ENCODE measurements at places on chromosomes 6 and 20.

GRCh38 chr6:106383573-106383972 lies 23.1 kb downstream of the CRYBG1 start:
- DNase-seq = no peak

- DNase-seq = no peak
Observed at GRCh38 chr6:104599821-104600638, 259.7 kb downstream of the HACE1 start.

- no peak for DNase-seq
Observed at GRCh38 chr20:44461142-44461802, 14.4 kb upstream of the TTPAL start.

GRCh38 chr6:5996714-5997419 lies 9.9 kb downstream of the NRN1 start:
- DNase-seq = no peak

DNA sequence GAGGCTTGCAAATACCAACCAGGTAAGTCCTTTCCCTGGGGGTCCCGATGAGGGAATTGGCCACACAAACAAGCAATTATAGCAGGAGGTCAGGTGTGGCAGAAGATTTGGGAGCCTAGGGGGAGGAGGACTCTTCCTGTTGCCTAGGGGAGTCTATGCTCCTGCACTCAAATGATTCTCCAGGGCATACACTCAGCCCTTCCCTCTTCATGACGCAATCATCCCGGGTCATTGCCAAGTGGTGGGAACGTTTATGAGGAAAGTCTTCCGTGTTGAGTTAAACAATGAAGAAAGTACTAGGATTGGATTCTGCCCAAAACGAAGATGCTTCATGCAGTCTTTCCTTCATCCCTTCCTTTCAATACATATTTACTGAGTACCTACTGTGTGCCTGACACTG lies 186.5 kb upstream of the TSHZ2 start:
- DNase-seq = no peak

DNA sequence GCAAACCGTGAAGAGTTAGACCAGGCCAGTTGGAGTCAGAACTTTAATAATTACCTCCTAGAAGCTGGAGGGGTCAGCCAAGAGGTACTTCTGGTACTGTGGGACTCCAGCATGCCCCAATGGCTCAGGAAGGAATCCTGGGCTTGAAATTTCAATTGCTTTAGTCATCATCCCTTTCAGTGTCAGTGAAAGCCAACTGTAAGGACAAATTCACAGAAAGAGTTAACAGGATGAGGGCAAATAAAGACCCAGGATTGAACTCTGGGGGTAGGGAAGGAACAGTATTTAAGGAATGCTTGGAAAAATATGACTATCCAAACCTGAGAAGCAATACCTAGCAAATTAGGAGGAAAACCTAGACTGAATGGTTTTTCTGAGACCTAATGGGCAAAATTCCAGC lies 735.1 kb upstream of the MARCKS start:
- peak; percentile 68 for DNase-seq

DNA sequence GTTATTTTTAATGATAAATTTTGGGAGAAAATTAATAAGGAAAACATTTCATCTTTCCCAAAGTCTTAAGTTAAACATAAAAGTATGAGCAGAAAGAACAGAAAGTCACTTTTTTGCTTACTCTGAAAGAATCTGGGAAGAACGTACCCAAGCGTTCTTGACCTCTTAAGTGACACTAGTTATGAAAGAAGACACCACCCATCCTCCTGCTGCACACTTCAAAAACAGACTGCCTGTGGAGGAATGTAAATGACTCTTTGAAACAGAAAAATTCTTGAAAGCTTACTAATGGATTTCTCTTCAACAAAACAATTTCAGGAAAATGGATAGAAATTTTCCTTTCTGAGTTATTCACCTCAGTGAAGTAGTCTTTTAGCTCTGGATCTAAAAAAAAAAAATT lies 227.7 kb downstream of the MEI4 start:
- DNase-seq = no peak

DNA sequence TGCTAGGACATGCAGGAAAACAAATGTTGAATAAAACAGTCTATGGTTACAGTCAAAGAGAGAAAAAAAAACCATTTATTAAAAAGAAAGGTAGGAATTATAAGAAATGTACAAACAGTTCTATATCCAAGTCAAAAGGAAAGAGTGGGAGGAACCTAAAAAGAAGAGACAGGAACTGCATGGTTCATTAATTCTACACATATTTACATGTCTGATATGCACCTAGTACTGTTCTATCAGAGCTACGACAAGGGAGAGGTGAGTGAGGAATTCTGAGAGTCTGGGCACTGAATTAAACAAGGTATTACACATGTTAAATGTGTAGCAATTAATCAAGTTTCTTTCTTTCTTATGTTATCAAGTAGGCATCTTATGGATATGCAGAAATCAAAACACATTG lies 41.9 kb downstream of the SYCP2 start:
- no peak for DNase-seq

- DNase-seq = no peak
Observed at GRCh38 chr6:20600831-20601230, 66.6 kb downstream of the CDKAL1 start.

DNA sequence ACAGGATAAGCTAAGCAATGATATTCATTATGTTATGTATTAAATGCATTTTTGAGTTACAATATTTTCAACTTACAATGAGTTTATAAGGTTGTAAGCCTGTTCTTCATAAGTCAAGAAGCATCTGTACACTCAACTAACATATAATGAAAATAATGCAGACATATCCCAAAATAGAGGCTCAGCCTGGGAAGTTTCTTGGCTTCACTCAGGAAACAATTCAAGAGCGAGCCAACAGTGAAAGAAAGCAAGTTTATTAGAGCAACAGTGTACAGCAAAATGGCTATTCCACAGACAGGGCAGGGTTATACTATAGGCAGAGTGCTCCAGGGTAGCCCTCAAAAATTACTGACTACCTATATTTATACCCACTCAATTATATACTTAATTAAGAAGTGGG lies 1581.8 kb downstream of the HACE1 start:
- DNase-seq = no peak

- DNase-seq = no peak
Observed at GRCh38 chr20:58702859-58703648, 10.5 kb downstream of the NPEPL1 start.

- DNase-seq = peak; percentile 32
Observed at GRCh38 chr6:53746442-53747103, 48.2 kb upstream of the LRRC1 start.

DNA sequence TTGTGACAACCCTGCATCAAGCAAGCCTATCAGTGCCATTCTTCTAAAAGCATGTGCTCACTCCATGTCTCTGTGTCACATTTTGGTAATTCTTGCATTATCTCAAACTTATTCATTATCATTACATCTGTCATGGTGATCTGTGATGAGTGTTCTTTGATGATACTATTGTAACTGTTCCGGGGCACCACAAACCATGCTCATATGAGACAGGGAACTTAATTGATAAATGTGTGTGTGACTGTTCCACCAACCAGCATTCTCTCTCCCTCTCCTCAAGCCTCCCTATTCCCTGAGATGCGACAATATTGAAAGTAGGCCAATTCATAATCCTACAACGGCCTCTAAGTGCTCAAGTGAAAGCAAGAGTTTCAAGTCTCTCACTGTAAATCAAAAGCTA lies 4.0 kb downstream of the HUS1B start:
- DNase-seq = no peak

DNA sequence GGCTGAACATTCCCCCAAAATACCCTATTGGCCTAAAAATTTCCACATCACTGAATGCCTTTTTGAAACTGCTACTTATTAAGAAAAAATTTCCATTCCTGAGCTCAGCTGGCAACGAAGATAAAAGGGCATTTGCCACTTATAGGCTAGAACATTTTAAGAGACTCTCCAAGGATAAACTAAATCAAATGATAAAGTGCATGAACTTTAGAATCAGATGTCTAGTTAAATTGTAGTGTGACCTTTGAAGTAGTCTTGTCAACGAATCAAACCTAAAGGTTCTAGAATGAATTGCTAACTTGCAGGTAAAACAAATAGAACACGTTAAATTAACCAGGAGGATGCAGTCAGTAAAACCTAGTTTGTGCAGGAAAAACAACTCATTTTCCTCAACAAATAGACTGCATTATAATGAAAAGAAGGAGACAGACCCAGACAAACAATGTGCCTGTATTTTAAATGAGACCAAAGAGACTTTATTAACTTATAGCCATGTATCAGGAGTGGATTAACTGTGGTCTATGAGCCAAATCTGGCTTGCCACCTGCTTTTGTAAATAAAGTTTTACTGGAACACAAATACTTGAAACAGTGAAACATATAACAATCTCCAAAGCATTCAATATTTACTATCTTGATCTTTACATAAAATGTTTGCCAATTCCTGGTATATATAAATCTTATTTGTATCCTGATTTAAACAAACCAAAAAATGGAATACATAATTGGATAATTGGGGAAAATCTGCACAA lies 184.4 kb downstream of the MEI4 start:
- DNase-seq = no peak

DNA sequence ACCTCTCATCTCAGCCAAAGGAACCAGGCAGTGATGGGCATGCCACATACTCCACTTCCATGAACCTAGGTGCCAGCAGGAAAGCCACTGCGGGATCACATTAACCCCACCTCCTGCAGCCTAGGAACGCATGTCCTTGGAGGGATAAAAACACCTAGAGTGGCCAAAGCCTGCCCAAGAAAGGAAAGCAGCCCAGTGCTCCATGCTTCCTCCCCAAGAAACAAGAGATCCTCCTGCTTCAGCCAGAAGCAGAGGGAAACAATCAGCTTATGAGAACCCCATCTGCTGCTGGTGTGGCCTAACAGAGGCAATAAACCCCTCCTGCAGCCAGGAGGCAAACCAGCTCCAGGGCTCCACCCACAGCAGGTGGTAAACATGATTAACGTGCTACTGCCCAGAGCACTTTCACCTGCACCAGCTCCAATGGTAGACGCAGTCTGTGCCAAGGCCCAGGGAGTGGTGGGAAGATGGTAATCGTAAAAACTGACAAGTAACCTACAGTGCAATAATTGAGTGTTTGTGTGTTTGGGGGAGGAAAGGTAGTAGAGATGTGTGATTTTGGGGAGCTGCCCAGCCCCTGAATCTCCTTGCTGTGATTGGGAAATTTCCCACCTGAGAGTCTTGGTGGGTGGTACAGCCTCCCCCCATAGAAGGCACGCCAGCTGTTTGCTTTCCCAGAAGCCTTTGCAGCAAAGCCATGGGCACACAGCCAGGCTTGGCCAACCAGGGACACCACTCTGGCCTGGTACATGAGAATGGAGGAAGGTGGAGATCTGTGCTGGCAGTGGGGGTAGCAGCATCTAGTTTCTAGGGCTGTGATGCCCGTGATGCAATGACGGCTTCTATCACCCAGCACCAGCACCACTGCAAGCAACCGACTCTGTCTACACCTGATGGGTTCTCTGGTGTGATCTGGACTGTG lies 50.6 kb upstream of the TBC1D7 start:
- peak; percentile 76 for DNase-seq

DNA sequence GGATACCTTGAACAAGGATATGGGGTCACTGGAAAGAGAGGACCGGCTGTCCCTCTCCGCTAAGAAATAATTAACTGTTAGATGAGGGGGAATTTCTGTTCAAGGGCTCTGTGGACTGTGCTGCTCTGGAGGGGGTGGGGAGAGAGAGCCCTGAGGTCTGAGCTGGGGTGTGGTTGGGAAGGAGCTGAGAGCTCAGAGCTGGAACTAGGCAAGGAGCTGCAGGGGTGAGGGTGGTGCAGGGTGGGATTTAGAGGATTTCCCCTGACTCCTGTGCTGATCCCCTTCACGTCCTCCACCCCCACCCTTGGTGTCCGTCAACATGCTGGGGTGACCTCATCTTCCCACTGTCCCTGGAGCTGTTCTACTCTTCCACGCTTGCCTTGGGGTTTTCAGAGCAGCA lies 52.5 kb downstream of the HLA-A start:
- DNase-seq = no peak

- DNase-seq = no peak
Observed at GRCh38 chr6:24284006-24284405, 73.9 kb downstream of the DCDC2 start.

- no peak for DNase-seq
Observed at GRCh38 chr6:118892355-118892991, 1.5 kb upstream of the ASF1A start.

DNA sequence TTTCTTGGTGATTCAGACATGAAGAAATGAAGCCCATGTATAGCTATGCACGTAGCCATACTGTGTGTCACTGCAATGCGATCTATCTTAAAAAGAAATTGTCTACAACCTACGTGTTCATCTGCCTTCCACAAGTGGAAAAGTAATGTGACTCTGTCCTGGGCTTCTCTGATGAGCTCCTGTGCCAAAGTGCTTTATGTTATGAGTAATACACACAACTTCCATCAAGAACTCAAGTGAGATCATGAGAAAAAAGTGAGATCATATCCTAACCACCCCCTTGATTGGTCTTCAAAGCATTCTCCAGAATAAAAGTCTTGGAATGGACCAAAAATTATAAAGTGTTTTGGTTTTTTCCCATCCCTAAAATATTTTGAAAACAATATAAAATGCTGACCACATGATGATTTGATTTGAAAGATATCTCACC lies 114.3 kb downstream of the DST start:
- DNase-seq = no peak

GRCh38 chr20:62525014-62525413 lies 49.2 kb upstream of the GATA5 start:
- no peak for DNase-seq

- no peak for DNase-seq
Observed at GRCh38 chr6:125192610-125192930, 39.0 kb downstream of the TPD52L1 start.

DNA sequence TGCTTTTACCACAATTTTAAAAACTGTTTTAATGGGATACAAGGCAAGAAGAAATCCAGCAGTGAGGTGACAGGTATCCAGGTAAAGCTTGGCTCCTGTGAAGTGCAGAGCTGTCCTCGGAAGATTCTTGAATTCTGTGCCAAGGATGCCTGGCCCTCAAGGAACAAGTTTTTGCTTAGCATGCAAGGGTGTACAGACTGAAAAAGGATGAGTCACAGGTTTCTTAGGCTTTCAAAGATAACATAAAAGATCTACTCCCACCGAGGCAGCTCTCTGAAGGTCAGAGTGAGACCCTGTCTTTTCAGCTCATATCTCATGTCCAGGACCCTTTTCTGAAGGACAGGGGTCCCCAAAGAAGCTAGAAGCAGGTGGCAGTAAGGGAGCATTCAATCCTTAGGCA lies 83.3 kb downstream of the CHD6 start:
- DNase-seq = no peak

DNA sequence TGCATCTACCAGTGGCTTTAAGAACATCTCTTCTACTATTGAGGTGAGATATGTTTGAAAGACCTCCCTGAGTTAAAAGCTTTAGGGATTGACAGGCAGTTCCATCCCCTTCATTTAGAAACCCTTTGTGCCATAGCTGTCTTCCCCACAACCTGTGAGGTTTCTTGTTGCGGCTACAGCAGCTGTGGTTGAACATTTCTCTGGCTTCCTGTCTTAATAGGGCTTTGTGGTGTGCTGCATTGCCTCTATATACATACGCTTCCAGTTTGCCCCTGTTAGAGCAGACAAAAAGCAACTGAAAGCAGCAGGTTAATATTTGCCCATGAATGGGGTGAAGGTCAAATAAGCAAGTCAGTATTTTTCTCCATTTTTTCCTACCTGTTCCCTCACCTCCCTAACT lies 210.2 kb downstream of the TMEM200A start:
- no peak for DNase-seq

Data from HT-29 (cell line).